ENCODE measurements at places on chromosomes 16 and 17. TPM values are rescaled to one million over a fixed set of nuclear protein-coding genes. Genes with fewer than 3 reads are reported as not detected.

EVPLL gene
- total RNA-seq: not detected

CHST5 gene
- total RNA-seq: 0.20 TPM

DNA sequence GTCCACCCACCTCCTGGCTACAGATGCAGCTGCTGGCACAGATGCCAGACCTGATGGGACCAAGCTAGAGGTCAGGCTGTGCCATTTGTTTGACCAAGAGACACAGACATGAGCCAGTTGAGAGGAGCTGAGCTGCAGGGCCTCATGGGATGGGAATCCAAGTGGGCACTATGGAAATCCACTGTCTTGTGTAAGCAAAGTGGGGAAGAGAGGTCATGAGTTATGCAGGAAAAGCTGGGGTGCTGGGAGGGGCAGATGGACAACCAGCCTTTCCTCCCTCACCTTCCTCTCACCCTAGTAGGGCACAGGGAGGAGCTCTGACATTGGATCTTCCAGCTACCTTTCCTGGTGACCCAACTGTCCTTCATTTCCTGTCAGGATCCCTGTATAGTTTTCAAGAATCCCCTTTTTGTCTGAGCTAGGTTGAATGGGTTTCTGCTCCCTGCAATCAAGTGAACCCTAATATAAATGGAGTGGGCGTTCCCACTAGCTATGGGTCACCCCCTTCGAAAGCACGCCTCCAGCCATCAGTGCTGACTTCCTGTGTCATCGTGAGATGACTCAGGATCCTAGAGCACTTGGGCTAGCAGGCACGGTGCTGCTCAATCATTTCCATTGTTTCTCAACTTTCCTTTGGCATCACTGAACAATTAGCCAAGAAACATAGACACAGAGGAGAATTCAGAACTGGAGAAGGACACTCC lies 13.6 kb downstream of the ATPAF2 start:
- H3K36me3 ChIP-seq: no peaks in the 10 kb centered on the region
- H3K4me3 ChIP-seq: no peak overlapping the region
- DNase-seq: no peak
- H3K4me1 ChIP-seq: no peaks in the 10 kb centered on the region
- no peak overlapping the region for H3K27ac ChIP-seq

DNA sequence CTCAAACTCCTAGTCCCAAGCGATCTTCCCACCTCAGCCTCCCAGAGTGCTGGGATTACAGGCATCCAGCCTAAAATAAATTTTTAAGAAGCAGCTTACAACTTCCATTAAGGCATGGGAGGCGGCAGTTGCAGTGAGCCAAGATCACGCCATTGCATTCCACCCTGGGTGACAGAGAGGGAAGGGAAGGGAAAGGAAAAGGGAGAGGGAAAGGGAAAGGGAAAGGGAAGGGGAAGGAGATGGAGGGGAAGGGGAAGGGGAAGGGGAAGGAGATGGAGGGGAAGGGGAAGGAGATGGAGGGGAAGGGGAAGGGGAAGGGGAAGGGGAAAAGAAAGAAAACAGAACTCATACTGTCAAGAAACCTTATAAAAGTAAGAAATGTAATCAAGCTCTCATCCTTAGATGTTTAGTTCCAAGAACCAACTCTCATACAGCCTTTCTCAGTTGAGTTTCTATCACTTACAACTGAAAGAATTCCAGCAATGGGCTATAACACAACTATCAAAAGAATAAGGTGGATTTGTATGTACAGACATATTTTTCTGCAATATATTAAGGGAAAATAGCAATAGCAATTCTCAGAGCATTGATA lies 43.1 kb downstream of the SHCBP1 start:
- H3K27ac ChIP-seq: no peak overlapping the region
- no peak for DNase-seq
- H3K27me3 ChIP-seq: no peaks in the 10 kb centered on the region
- H3K36me3 ChIP-seq: no peaks in the 10 kb centered on the region

- DNase-seq: no peak
- H3K4me1 ChIP-seq: no peaks in the 10 kb centered on the region
- no peaks in the 10 kb centered on the region for H3K27me3 ChIP-seq
- no peak overlapping the region for H3K4me3 ChIP-seq
- H3K27ac ChIP-seq: no peak overlapping the region
- no peaks in the 10 kb centered on the region for H3K36me3 ChIP-seq
Observed at GRCh38 chr16:22859925-22860324, 46.0 kb downstream of the HS3ST2 start.
